LHCN-M2 (cell line): ENCODE measurements at places on chromosomes 7 and 10.
A peak's percentile ranks its signal among the peaks of the same experiment; 100 is the strongest.

DNA sequence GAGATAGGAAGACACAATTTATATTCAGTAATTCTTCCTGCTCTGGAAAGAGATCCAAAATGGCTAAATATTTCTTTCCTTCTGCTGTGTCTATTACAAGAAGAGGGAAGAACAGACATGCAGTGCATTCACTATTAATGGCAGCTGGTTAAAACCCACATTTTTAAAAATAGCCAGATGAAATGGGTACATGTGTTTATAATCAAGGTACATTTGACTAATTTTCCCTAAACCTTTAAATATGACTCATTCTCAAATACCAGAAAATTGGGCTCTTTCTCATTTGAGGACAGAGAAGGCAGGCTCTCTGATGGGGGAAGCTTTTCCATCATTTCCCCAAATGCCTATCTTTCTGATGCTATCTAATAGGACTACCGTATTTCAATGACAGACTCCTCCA is 215.7 kb upstream of the HABP2 start:
- DNase-seq = no peak

DNA sequence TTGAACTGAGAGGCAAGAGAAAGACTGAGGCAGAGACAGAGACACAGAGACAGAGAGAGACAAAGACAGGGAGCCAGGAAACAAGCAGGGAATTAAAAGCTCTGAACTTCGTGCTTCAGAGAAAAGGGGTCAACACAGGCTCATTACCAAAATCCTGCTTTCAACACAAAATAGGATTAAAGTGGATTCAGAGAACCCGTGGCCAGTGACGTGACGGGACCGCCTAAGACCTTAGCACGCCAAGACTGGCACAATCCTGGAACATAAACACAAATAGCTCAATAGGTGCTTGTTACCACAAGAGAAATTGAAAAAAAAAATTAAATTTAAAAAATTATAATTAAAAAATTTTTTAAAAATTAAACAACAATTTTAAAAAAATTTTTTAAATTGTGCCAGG is 21.5 kb downstream of the ASB13 start:
- DNase-seq = no peak

- no peak for DNase-seq
Observed at GRCh38 chr7:74258639-74259038, 4.4 kb upstream of the RFC2 start.

DNA sequence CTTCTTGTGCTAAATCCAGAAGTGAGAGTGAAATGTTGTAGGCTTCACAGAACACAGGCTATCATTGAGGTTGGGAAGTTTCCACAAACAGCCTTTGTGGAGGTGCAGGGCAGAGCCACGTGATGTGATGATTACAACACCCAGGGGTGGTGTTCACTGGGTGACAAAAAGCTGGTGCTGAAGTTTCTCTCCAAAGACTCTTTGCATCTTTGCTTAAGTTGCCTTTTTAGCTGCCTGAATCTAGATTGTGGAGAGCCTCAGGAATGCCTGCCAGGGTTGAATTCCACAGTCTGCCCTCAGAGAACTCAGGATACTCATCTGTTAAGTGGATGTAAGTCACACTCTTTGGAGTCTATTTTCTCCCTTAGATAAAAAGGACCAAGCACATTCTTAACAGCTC is 56.3 kb downstream of the PLXNA4 start:
- no peak for DNase-seq

- DNase-seq = no peak
Observed at GRCh38 chr7:30136117-30136731, 1.4 kb downstream of the MTURN start.

- no peak for DNase-seq
Observed at GRCh38 chr7:1441615-1442354, 17.5 kb downstream of the MICALL2 start.

DNA sequence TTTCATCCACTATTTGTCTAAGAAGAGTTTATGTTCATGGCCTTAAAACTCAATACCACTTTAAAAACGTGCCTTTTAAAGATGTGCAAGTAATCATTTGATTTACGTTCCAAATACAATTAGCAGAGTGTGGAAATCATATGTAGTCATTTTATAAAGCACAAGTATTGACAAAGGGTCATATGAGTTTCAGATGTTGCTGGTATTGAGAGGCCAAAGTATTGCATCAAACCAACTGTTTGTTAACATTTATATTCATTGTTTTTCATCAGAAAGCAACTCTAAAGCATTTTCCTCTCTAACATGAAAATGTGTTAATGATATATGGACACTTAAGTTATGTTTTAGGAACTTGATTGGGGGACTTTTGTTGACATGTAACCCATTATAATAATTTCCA is 11.5 kb upstream of the TSGA13 start:
- DNase-seq = no peak

DNA sequence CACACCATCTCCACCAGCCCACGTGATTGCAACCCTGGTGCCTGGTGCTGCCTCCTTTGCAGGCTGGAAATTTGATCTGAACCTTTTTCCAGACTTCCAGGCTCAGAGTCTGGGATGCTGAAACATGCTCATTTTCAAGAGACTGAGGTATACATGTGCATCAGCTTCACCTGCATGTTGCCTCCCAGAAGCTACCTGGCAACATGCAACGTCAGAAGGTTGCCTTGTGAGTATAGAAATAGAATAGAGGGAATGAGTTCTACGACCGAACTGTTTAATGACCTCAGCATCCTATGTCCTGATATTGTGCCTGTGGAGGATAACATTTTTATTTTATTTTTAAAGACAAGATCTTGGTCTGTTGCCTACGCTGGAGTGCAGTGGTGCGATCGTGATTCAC is 1.9 kb upstream of the ZNF212 start:
- no peak for DNase-seq

DNA sequence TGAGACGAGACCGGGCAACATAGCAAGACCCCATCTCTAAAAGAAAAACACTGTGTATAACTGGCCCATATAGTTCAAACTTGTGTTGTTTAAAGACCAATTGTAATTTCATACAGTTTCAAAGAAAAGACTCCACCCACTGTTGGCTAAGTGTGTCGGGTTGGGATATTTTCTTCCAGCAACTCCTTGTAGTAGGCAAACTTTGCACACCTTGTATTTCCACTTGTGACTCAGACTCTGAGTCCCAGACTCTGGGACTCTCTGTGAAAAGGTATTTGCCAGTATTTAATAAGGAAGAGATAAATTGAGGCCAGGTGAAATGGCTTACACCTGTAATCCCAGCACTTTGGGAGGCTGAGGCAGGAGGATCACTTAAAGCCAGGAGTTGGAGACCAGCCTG is 29.3 kb upstream of the RHBDD2 start:
- no peak for DNase-seq

DNA sequence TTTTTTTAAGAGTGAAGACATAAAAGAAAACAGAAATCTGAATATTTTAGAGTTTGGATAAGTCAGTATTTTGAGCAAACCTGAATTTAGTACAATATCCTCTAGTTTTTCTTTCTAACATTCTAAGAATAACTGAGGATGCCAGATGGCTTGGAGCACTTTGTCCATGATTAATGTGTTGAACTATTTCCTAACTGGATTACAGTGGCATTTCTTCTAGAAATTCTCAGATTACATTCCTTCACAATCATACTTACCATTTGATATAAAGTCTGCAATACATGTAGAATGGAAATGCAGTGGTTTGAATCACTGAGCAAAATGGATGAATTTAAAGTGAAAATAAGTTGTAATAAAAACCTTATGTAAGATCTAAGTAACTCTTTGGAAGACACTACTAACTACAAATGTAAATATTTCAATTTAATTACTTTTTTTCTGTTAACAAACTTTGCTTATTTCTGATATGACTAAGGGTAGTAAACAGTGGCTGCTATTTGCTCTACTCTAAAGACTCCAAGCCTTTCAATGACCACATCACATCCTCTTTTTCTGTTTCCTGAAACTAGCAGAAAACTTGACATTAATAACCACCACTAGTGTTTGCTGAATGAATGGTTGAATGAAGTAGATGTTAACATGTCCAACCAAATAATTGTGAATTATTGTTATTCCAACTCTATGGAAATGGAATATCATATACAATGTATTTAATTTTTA is 102.8 kb downstream of the PRKG1 start:
- DNase-seq = peak; percentile 80

- no peak for DNase-seq
Observed at GRCh38 chr7:99116144-99116543, 27.8 kb downstream of the SMURF1 start.

DNA sequence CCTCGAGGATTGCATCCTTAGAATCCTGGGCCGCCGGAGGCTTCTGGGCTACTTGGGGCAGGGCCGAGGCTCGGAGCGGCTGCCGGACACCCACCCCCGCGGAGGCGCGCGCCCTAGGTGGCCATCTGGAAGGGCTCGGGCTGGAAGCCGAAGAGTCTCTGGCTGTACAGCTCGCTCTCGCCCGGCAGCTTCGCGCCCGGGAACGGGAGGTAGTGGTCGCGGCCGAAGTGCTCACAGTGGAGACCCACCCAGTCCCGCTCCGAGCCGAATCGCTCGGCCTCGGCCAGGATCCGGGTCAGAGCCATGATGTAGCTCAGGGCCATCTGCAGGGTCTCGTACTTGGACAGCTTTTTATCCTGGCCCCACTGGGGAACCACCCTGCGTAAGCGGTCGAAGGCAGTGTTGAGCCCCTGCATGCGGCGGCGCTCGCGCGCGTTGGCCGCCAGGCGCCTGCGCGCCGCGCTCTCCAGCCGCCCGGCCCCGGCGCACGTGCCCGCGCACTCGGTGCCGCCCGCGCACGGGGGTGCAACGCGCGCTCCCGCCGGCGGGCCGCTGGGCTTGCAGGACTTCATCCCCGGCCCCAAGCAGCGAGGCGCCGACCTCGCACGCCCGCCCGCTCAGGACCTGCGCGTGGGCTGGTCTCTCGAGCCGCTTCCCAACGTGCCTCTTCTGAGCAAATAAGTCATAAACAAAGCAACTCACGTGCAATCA is 652 bp downstream of the ATOH7 start:
- peak; percentile 74 for DNase-seq
